HEK293T (cell line): ENCODE measurements at places on chromosomes 2 and 18.

GRCh38 chr18:78862395-78862794 lies 117.2 kb upstream of the SALL3 start:
- no peak for DNase-seq

DNA sequence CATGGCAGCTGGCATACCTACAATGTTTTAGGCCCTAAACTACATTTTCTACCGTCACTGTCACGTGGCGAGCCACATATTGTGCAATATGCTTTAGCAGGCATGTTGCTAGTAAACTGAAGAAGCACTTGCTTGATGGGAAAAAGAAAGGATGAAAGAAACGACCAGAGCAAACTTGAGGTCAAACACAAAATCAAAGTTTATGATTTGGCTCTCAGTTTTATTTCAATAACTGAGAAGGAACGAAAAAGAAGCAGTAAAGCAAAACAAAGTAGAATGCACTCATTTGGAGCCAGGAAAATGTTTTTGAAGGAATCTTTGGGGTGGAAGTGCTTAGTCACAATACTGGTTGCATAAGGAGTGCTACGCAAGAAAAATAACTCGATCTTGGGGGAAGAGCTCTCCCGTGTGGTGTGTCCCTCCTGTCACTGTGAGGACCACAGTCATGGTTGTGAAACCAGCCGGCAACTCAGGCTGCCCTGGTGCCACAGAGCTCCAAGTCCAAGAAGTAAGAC lies 349.8 kb downstream of the RBM43 start:
- no peak for DNase-seq

- no peak for DNase-seq
These were observed 131.6 kb downstream of the CABLES1 start for GRCh38 chr18:23266717-23267446.

DNA sequence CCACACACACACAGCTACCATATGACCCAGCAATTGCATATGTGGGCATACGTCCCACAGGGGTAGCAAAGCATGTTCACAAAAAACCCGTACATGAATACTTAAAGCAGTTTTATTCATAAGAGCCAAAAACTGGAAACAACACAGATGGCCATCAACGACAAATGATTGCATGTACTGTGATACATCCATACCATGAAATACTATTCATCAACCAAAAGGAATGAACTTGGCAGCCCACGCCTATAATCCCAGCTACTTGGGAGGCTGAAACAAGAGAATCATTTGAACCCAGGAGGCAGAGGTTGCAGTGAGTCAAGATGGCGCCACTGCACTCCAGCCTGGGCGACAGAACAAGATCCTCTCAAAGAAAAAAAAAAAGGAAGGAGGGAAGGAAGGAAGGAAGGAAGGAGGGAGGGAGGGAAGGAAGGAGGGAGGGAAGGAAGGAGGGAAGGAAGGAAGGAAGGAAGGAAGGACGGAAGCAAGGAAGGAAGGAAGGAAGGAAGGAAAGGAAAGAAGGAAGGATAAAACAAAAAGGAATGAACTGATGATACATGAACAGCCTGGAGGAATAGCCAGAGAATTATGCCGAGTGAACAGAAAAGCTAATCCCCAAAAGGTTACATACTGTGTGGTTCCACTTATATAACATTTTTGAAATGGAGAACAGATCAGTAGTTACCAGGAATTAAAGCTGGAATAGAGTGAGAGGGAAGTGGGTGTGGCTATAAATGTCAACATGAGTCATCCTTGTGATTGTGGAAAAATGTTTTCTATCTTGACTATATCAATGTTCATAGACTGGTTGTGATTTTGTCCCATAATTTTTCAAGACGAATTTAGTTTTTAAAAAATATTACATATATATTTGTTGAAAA lies 19.6 kb upstream of the YPEL5 start:
- no peak for DNase-seq

- DNase-seq = no peak
These were observed 1563.1 kb downstream of the LRP1B start for GRCh38 chr2:140567734-140568133.

DNA sequence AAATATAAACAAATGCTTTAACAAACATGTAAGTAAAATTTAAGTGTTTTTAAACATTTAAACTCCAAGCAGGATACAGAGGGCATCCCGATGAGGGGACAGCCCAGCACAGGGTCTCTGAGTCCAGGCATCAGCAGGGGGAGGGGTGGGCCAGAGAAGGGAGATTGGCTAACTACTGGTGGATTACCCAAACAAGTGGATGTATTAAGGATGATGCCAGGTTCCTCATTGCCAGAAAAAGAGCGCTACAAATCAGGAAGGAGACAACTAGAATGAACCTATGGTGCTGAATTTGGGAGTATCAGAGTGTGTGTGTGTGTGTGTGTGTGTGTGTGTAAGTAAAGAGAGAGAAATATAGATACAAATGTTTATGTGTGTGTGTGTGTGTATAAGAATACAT lies 162.0 kb upstream of the RMP24 start:
- DNase-seq = no peak

- no peak for DNase-seq
These were observed 187.3 kb upstream of the ID2 start for GRCh38 chr2:8494589-8494988.

DNA sequence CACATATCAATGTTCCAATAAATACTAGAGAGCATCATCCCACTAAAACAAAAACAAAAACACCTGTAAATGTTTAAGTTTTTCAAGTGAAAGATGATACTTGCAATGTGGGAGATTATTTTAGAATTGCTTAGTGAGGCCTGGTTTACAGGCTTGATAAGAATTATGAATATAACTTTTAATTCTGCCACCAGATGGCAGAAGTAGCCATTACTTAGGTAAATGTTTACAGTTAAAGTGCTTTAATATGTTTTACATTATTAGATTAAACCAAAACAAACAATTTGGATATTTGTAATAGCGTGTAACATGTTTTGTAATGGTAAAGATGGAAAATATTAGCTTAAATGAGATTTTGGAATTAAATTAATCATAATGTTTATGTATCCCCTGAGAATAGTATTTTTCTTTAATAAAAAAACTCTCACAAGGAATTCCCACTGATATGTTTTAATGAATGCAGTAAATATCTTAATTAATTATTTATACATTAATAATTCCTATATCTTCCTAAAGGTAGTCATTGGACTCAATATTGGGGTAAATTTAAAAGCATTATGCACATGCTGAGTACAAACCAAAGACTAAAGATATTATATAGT lies 522.0 kb downstream of the SPAG16 start:
- DNase-seq = no peak

GRCh38 chr2:174085781-174086180 lies 120.6 kb upstream of the SP3 start:
- DNase-seq = no peak

- DNase-seq = no peak
These were observed 14.3 kb downstream of the NPAS2 start for GRCh38 chr2:100834221-100834620.

GRCh38 chr2:190657474-190658255 lies 8.8 kb downstream of the NAB1 start:
- no peak for DNase-seq

GRCh38 chr2:65357959-65358294 lies 74.5 kb downstream of the SPRED2 start:
- DNase-seq = no peak

DNA sequence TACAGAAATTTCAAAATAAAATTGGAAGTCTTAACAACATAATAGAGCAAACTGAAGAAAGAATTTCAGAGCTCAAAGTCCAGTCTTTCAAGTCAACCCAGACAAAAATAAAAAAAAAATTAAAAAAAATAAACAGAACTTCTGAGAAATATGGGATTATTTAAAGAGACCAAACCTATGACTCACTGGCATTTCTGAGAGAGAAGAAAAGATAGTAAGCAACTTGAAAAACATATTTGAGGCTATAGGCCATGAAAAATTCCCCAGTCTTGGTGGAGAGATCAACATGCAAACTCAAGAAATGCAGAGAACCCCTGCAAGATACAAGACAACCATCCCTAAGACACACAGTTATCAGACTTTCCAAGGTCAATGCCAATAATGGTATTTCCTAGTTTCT lies 167.4 kb downstream of the RNF144A start:
- no peak for DNase-seq

DNA sequence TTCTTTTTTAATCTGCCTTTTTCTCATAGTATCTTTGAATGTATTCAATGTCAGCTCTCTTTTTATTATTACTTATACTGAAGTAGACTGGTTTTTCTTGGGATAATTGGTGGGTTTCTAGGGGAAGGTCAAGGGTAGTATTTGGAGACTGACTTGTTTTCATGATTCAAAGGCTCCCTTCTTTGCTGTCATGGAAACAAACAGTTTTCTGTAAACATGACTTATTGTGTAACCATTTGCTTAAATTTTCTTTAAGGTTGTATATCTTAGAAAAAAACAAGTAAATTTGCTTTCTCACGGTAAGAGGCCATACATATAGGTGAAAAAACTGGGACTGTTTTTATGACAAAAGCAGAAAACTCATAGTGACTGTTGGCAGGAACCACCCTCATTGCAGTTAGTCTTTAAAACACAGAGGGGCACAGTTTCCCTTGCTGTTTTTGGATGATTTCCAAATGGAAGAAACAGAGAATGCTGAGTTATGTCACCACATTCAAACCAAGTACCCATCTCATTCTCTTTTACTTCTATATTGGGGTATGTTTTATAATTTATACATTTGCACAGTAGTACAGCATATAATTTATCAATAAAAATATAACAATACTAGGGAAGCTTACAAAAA lies 5.8 kb upstream of the RDH14 start:
- no peak for DNase-seq

- no peak for DNase-seq
These were observed 81.9 kb downstream of the IKZF2 start for GRCh38 chr2:213069531-213069930.
